CD4-positive, alpha-beta T cell treated with Interleukin-6 for 4 hours (primary cell): ENCODE measurements at places on chromosomes 7 and 10.
A peak's percentile ranks its signal among the peaks of the same experiment; 100 is the strongest.

GRCh38 chr7:80213814-80214213 lies 79.2 kb downstream of the GNAI1 start:
- DNase-seq: no peak

GRCh38 chr10:117549100-117549585 lies 6.6 kb downstream of the EMX2 start:
- no peak for DNase-seq

- DNase-seq: no peak
Observed at GRCh38 chr10:132592790-132593383, 55.3 kb downstream of the INPP5A start.

- DNase-seq: no peak
Observed at GRCh38 chr7:11701829-11702560, 130.0 kb downstream of the THSD7A start.

DNA sequence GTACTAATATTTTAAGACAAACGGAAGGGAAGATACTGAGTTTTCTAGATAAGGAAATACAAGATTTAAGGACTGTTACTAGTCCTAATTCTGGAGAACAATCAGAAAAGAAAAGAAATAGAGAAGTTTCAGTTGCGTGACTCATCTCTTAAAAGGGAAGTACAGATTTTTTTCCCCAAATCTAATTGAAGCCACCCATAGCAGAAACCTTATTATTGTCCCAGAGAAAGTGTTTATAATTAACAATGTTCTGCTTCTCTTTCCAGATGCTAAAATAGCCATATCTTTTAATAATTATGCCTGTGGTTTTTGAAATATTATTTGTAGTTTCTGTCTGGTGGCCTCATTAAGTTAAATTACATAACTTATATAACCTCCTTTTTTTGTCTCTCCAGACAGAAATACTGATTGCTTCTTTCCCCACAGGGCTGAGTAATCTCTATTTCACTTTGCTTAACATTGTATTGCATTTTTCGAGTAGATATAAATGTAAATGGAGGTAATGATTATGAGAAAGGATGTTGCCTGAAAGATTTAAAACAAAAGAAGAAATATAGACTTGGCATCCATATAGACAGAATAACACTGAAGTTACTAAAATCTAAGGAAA lies 240.7 kb upstream of the MBL2 start:
- no peak for DNase-seq

DNA sequence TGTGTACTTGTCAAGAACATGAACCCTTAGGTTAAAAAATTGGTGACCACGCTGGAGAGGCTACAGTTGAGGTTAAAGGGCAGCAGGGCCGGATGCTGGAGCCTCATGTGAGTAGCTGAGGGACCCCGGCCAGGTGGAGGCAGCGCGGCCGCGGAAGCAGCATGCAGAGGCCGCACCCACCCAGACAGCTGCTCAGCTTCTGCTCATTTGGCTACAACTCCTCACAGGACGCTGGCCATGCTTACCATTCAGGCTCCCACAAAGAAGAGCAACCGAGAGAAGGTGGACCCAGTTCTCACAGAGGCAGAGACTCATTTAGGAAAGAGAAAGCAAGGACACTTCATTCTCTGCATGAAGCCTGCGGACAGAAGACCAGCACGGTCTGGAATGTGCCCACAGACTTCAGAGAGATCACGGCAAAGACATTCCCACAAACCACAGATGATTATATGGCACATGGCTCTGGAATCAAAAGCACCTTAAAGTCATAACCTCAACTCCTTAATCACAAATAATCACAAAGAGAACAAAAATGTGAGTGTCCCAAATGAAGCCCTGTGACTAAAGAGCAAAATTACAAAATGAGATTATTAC lies 94.4 kb downstream of the VOPP1 start:
- no peak for DNase-seq

GRCh38 chr10:113423981-113424721 lies 128.7 kb upstream of the HABP2 start:
- no peak for DNase-seq

GRCh38 chr10:31650010-31650409 lies 278.6 kb downstream of the ARHGAP12 start:
- DNase-seq: no peak

- DNase-seq: no peak
Observed at GRCh38 chr10:85612833-85613232, 753.8 kb downstream of the GRID1 start.

DNA sequence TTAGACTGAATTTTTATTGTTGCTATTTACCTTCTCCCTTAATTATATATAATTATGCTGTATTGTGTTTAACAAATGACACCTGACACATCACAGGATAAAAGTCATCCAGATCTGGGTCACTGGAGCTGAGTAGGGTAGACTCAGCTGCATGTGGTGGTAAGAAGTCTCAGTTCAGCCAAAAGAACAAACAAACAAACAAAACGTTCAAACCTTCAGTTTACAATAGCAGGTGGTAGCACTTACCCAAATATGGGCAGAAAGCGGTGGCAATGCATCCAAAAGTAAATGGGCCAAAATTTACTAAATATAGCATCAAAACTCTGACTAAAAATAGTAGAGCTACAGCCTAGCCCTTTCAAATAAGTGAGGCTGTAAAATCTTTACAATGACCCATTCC lies 42.2 kb downstream of the ZWINT start:
- DNase-seq: no peak

GRCh38 chr10:123356799-123357198 lies 202.6 kb downstream of the BUB3 start:
- DNase-seq: no peak

GRCh38 chr7:4709187-4709586 lies 27.1 kb downstream of the FOXK1 start:
- DNase-seq: no peak

DNA sequence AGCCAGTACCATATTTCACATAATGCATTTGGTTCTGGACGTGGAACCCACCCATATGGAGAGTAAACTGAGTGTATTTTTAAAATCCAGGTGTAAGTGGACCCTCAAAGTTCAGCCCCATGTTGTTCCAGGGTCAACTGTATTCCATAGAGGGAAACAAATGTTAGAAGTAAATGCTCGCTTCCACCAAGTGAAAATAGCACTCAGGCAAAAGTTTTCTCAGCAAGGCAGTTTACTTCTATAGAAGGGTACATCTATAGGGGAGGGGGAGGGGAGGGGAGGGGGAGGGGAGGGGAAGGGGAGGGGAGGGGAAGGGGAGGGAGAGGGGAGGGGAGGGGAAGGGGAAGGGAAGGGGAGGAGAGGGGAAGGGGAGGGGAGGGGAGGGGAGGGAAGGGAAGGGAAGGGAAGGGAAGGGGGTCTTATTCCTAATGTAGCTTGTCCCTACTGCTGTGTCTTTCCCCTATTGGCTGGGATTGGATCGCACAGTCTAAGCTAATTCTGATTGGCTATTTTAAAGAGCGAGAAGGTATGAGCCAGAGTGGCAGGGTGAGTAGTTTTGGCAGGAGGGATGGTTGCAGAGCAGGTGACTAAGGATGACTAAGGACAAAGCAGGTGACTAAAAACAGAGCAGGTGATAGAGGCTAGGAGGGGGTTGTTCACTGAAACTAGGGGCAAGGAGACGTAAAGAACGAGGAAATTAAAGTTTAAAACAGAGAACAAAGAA lies 29.1 kb downstream of the GARIN1A start:
- no peak for DNase-seq

- DNase-seq: no peak
Observed at GRCh38 chr7:111755383-111755782, 193.1 kb upstream of the IMMP2L start.

GRCh38 chr7:18163091-18163490 lies 135.4 kb upstream of the PRPS1L1 start:
- no peak for DNase-seq

- no peak for DNase-seq
Observed at GRCh38 chr7:31256506-31256905, 84.0 kb downstream of the NEUROD6 start.

GRCh38 chr10:89257581-89257980 lies 6.0 kb upstream of the LIPA start:
- DNase-seq: no peak

DNA sequence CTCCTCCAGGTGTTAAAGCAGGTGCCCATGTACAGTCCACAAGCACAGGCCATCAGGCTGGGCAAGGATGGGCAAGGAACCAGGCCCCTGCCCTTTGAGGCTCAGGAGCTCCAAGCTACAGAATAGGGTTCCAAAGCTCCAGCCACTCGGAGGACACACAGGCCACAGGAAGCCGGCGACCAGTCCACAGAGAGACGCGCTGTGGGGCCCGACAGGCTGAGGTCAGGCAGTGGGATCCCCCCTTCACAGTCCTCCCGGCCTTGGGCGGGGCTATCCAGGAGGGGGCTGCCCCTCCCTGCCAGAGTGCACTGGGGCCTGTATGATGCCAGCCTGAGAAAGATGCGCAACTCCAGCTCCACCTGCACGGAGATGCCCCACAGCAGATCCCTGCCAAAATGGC lies 34.0 kb downstream of the MAD1L1 start:
- DNase-seq: no peak

- no peak for DNase-seq
Observed at GRCh38 chr10:1577373-1577770, 160.0 kb downstream of the ADARB2 start.

GRCh38 chr10:97356318-97356914 lies 21.9 kb upstream of the FRAT2 start:
- no peak for DNase-seq

- DNase-seq: no peak
Observed at GRCh38 chr7:113044394-113044793, 42.2 kb downstream of the GPR85 start.

GRCh38 chr7:99839287-99840021 lies 11.6 kb downstream of the CYP3A43 start:
- no peak for DNase-seq

DNA sequence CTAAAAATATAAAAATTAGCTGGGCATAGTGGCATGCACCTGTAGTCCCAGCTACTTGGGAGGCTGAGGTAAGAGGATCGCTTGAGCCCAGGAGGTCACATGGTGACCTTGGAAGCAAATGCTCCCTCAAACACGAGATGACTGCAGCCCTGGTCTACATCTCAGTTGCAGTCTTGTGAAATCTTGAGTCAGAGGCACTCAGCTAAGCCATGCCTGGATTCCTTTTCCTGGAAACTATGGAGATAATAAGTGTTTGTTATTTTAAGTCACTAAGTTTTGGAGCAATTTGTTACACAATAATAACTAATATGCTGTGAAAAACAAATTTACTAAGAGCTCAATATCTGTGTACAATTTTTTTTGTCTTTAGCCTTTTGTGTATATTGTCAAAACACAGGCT lies 284.3 kb upstream of the KAT6B start:
- DNase-seq: no peak

GRCh38 chr10:19922236-19922963 lies 106.2 kb downstream of the PLXDC2 start:
- no peak for DNase-seq

DNA sequence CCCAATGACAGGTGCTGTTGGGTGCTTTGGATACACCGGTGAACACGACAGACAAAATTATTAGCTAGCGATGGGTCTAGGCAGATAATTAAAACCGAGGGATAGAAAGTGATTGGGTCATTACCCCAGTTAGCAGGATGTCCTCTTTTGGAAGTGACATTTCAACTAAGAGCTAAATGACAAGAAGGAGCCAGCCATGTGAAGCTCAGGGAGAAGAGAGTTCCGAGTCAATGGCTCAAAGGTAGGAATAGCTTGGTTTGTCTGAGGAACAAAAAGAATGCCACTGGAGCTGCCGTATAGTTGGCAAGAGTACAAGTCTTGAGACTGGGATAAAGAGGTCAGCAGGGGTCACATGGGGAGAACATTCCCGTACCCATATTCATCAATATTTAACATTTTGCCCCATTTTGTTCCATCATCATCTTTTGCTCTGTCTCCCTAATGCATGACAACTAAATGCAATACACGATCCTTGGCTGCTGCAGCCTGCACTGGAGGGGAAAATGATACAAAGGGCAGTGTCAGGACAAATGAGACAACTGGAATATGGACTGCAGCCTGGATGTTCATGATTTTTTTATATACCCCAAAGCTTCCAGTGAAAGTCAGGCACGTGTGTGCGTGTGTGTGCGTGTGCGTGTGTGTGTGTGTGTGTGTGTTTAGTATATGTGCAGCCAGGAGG lies 115.7 kb downstream of the ICA1 start:
- no peak for DNase-seq

GRCh38 chr7:151759591-151760042 lies 117.3 kb downstream of the PRKAG2 start:
- peak; percentile 70 for DNase-seq

DNA sequence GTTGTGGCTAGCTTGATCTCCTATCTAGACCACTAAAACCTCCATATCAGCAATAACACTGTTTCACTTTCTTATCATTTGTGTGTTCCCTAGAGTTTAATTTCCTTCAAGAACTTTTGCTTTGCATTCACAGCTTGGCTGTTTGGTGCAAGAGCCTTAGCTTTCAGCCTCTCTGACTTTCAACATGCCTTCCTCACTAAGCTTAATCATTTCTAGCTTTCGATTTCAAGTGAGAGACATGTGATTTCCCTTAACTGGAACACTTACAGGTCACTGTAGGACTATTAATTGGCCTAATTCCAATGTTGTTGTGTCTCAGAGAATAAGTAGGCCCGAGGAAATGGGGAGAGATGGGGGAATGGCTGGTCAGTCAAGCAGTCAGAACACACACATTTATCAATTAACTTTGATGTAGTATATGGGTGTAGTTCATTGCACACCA lies 10.6 kb upstream of the BPGM start:
- no peak for DNase-seq
